ENCODE measurements at places on chromosomes 12 and 14.

- peak; percentile 66 for DNase-seq
Measured at GRCh38 chr14:63650256-63650952, 8.7 kb upstream of the WDR89 start.

- DNase-seq = peak; percentile 19
Measured at GRCh38 chr12:22409377-22410164, 75.1 kb upstream of the ST8SIA1 start.

- no peak for DNase-seq
Measured at GRCh38 chr12:19190292-19191031, 60.9 kb downstream of the PLEKHA5 start.

DNA sequence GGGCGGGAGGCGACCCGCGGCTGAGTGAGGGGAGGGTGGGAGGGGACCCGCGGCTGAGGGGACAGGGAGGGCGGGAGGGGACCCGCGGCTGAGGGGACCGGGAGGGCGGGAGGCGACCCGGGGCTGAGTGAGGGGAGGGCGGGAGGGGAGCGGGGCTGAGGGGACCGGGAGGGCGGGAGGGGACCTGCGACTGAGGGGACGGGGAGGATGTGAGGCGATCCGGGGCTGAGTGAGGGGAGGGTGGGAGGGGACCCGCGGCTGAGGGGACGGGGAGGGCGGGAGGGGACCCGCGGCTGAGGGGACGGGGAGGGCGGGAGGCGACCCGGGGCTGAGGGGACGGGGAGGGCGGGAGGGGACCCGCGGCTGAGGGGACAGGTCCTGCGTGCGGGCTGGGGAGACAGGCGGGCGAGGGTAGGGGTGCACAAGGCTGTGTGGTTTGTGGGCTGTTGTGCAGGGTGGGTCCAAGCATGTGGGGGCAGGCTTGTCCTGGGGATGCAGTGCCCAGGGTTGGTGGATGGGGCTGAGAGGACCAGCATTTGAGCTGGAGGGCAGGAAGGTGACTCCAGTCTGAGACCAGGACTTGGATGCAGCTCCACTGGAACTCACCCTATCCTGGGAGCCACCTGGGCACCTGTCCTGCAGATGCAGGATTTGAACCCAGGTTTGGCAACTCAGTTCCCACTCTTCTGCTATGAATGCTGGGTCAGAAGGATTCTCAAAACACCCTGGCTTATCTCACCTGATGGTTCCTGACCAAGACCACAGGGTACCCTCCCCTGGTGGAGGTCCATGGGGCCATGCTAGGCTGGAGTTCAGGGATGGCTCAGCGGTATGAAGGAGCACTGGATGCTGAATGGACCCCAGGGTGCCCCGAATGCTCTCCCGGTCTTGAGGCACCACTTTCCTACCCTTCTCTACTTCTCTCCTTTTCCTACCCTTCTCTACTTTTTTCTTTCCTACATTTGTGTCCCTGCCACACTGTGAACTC, 9.4 kb downstream of the PLD4 start:
- DNase-seq = no peak

DNA sequence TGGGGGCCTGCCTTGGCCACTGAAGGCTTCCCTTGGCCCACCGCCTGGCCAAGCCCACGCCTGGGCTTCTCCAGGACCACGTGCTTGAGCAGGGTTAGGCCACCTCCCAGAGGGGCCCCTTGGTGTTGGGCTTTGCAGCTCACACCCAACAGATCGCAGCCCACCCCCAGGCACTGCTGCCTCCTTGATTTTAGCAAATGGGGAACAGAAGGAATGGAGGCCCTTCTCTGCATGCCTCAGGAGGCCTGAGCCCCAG, 23.3 kb downstream of the RAB35 start:
- no peak for DNase-seq

- DNase-seq = no peak
Measured at GRCh38 chr12:30753751-30754382, 884 bp downstream of the CAPRIN2 start.

GRCh38 chr12:78584695-78585094, 279.9 kb upstream of the SYT1 start:
- no peak for DNase-seq

DNA sequence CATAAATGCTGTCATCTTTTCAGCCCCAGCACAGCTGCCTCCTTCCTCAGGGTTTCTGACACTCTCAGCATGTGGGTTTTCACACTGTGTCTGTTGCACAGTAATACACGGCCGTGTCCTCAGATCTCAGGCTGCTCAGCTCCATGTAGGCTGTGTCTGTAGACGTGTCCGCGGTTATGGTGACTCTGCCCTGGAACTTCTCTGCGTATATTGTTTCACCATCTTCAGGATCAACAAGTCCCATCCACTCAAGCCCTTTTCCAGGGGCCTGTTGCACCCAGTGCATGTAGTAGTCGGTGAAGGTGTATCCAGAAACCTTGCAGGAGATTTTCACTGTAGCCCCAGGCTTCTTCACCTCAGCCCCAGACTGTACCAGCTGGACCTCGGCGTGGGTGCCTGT, 1210.6 kb downstream of the TMEM121 start:
- peak; percentile 36 for DNase-seq

DNA sequence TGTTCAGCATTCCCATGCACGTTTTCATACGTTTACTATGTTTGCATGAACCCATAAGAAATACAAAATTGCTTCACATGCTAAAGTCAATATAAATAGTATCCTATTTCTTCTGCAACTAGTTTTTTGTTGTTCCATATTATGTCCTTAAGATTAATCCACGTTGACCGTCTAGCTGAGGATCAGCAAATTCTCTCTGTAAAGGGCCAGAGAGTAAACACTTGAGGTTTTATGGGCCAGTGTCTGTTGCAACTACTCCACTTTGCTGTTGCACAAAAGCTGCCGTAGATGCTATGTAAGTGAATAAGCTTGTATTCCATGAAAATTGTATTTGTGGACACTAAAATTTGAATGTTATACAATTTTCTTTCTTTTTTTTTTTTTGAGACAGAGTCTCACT, 21.1 kb upstream of the PITPNM2 start:
- no peak for DNase-seq

- no peak for DNase-seq
Measured at GRCh38 chr12:82593143-82593542, 93.6 kb upstream of the TMTC2 start.

DNA sequence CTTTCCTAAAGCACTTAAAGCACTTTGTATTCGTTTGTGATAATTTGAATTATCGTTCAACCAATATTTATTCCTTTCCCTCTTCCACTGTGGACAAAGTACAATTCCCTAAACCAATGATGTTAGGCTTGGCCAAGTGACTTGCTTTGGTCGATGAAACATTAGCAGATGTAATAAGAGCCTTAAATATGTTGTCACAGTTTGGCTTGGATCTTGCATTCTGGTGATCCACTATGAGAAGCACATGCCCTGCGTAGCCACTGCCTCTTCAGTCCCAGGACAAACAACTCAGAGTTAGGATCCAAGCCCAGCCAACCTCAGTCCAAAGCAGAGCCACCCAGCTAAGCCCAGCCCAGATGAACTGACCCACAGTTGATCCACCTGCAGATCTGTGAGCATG, 8.4 kb upstream of the C12orf75 start:
- DNase-seq = no peak

- DNase-seq = no peak
Measured at GRCh38 chr12:131486451-131487230, 224.2 kb upstream of the SFSWAP start.

GRCh38 chr12:120668868-120669840, 17.8 kb upstream of the MLEC start:
- no peak for DNase-seq

GRCh38 chr12:108447168-108447832, 67.8 kb upstream of the FICD start:
- no peak for DNase-seq

DNA sequence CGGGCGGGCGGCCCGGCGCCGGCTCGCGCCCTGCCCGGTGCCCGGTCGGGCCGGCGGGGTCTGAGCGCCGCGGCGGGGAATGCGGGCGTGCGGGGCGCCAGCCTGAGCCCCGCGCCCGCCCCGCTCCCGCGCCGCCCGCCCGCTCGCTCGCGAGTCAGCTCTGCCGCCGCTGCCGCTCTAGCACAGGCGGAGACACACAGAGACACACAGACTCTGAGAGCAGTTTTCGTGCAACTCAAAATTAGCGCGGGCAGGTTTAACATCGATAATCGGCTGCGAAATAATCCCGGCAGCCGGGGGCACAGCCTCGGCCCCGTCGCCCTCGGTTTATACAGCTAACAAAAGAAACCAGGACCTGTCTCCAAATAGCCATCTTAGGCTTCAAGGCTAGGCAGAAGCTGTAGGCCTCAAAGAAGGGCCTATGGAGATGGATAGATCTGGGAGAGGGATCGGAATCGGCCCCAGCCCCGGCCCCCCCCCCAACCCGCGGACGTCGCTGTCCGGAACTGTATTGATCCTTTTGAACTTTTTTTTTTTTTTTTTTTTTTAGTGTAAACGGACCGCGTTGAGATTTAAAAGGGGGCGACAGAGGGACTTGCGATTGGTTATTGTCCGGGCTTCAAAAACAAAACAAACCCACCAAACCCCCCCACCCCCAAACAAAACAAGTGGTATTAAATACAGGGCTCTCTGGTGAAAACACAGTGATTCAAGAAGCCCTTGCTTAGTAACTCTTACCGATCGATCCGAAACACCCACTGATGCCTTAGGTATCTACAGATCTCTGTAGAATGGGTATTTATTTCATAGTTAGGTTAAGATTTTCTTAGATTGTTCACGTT, 1.1 kb downstream of the ARID2 start:
- DNase-seq = peak; percentile 61

- DNase-seq = no peak
Measured at GRCh38 chr12:102522768-102523167, 42.4 kb upstream of the IGF1 start.

- no peak for DNase-seq
Measured at GRCh38 chr14:21066882-21067502, 3.1 kb upstream of the ARHGEF40 start.

DNA sequence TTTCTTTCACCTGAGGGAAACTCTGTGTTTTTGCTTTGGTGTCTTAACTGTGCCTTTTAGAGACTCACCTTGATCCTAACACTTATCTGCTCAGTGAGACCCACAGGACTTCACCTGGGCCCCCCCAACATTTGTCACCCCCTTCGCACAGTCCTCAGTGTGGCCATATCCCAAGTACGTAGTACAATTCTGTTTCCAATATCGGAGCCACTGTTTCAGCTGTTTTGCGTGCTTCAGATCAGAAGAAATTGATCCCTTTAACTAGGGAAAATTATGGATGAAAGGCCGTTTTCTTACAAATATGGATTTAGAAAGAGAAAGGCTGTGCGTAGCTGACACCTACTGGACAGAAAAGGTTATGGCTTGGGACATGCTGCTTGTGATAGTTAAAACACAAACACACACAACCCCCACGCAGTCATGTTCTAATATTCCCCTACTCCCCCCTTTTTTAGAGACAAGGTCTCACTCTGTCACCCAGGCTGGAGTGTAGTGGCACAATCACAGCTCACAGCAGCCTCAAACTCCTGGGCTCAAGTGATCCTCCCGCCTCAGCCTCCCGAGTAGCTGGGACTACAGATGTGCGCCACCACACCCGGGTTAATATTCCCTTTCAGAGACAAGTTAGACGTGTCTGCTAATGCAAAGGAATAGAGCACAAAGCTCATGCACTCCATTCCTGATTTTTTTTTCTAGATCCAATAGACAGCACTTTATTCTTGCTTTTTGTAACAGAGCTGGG, 3.6 kb upstream of the SLC7A8 start:
- DNase-seq = peak; percentile 17

GRCh38 chr12:131613186-131613585, 97.7 kb upstream of the SFSWAP start:
- DNase-seq = no peak

- DNase-seq = no peak
Measured at GRCh38 chr12:30134229-30134628, 350.5 kb upstream of the TMTC1 start.

GRCh38 chr14:44963775-44964380, 1.9 kb downstream of the TOGARAM1 start:
- no peak for DNase-seq

GRCh38 chr12:13740149-13740545, 241.3 kb downstream of the GRIN2B start:
- no peak for DNase-seq

GRCh38 chr14:35553808-35554207, 19.8 kb downstream of the INSM2 start:
- DNase-seq = no peak

DNA sequence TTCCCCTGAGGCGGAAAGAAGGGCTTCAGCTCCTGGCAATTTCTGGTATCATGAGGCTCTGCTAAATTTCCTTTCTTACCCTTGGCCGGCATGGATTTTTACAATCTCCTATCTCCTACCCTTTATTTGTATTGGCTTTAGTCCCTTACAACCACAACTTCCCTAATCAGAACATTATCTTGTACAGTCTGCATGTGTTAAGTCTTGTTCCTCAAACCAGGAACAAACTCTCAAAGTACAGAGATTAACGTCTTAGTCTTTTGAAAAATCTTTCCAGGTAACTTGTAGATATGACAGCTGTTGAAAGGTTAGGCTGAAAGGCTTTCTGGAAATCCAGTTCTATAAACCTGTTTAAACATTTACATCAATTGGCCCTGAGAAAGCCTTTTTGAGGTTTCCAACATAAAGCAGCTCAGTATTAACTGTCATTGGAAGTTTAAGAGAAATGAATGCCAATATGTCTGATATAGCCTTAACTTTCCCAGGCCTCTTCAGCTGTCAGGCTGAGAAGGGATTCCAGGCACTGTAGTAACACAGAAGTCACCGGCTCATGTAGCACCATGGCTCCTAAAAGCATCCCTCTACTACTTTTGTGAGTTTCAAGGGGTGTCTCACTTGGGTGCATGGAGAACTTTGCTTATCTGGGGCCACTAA, 360.5 kb downstream of the FUT8 start:
- DNase-seq = no peak

- no peak for DNase-seq
Measured at GRCh38 chr12:107826276-107826675, 51.8 kb downstream of the ASCL4 start.

DNA sequence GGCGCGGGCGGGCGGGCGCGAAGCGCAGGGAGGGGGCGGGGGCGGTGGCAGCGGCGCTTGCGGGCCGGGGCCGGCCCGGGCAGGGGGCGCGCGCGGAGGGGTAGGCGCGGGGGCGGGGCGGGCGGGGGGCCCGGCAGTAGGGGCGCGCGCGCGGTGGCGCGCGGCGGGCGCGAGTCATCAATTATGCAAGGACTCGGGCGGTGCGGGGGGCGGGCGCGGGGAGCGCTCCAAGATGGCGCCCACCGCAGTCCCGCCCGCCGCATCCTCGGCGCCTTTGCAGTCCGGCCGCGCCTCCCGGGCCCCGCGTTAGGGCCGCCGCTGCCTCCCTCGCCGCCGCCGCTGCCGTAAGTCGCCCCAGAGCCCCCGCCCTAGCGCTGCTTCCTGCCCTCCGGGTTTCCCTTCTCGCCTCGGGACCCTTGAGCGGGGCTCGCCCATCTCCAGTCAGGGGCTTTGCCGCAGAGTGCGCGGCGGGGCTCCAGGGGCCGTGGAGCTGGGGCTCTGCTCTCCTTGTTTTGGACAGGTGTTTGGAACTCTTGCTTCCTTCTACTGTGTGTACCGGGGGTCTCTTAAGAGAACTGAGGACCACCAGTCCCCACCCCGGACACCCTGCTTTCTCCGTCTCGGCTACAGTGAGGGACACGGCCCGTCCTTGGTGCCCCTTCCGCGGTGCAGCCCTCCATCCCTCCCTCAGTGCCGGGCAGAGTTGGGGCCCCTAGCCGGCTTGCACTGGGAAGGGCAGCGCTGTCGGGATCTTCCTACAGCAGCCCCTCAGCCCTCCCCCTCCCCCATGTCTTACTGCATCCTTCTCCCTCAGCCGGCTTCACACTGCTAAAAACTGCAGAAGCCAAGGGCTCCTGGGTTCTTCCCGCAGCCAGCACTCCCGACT, at the start of gene SCN8A:
SCN8A (plus strand) TSS at position 218 of the 886 bp plus-strand sequence. CDS start 71,585 bp downstream, outside the sequence.
- DNase-seq = peak; percentile 45

Data from T-cell (primary cell).